ENCODE measurements at places on chromosomes 11 and 22.
A peak's percentile ranks its signal among the peaks of the same experiment; 100 is the strongest.

GRCh38 chr22:31853736-31854495 is 90.4 kb upstream of the YWHAH start:
- DNase-seq, result no peak

- DNase-seq, result no peak
Observed at GRCh38 chr22:17726928-17727897, 47.1 kb downstream of the BID start.

DNA sequence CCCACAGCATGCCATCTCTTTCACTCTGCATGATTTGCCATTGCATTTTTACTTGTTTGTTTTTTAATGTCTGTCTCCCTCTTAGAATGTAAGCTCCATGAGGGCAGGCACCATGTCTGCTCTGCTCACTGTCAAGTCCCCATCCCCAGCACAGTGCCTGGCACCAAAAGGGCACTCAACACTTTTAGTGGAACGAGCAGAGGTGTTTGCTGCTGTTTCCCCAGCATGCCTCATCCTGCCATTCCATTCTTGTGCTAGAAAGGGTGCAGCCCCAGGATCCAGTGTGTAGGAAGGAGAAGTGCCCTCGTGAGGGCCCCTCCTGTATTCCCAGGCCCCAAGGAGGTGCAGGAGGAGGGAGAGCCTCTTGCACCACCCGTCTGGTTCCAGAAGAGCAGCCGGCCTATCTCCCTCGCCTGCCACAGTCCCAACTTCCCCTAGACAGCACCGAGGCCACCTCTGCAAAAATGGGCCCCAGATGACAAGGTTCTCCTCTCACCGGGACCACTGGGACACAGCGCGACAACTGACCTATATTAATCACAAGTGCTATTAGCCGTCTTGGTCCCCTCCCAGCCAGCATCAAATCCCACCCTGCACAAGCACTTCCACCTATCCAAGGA is 33.3 kb upstream of the CACNG2 start:
- DNase-seq, result no peak

DNA sequence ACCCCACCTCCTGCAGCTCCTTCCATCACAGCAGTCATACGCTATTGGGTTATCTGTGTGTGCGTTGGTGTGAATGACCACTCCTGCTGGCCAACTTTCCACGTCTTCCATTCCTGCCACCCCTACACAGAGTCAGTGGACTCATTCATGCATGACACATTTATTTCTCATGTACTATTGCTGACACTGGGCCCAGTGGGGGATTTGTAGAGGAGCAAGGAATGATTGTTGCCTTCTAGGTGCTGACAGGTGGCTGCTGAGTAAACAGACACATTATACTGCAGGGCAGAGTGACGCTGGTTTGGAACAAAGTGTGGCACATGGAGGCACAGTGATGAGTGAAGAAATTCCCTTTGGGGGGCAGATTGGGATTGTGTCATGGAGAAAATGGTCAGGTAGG is 113.9 kb downstream of the CCDC81 start:
- no peak for DNase-seq

DNA sequence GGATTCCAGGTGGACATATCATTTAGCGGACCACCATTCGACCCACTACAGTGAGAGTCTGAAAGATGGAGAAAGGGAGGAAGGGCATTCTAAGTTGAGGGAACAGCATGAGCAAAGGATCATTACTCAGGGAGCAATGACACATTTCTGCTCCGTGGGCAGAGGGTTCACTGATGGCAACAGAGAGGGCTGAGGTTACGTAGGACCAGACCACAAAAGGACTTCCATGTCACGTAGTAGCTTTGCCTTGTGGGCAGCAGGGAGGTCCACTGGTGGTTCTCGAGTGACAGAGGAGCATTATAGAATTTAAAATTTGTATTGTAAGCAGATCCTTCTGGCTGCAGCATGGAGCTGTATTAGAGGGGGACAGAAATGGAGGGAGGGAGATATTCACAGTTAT is 109.7 kb upstream of the NAV2 start:
- no peak for DNase-seq

GRCh38 chr11:122847466-122847865 is 9.2 kb downstream of the CRTAM start:
- no peak for DNase-seq

DNA sequence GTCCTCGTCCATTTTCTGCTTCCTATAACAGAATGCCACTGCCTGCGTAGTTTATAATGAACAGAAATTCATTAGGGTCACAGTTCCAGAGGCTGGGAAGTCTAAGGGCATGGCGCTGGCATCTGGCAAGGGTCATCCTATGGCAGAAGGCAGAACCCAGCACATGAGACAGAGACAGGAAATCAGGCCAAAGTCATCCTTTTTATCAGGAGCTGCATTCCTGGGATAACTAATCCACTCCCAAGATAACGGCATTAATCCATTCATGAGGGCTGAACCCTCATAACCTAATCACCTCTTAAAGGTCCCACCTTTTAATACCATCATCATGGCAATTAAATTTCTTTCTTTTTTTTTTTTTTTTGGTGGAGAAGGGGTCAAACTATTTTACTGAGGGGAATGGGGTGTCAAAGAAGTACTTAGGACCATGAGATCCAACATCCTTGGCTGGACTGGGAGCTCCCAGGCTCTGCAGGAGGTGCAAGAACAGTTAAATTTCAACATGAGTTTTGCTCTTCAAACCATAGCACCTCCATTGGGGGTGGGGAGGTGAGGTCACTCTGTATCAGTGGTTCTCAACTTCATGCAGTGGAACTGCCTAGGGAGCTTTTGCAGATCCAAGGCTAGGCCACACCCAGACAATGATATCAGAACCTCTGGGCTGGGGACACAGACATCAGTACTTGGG is 4.4 kb downstream of the TMEM109 start:
- no peak for DNase-seq

GRCh38 chr11:122523846-122524805 is 131.4 kb upstream of the UBASH3B start:
- no peak for DNase-seq

DNA sequence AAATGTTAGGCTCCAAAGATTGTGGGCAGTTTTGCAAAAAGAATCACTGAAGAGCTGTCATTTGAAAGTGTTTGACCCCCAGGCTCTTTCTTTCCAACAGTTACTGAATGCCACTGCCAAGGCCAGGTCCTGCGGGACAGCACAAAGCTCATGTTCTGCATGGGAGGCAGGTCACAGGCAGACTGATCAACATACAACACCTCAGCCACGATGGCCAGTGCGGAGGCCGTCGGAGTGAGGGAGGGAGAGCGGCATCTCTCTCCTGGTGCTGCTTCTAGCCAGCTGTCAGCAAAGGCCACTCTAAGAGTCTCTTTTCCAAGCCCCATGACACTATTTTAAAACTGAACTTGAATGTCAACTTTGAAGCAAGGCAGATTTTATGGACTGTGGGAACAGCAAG is 49.9 kb downstream of the ARFGAP3 start:
- DNase-seq, result no peak

- no peak for DNase-seq
Observed at GRCh38 chr11:34013898-34014571, 37.5 kb upstream of the CAPRIN1 start.

GRCh38 chr11:65695459-65696241 is 16.4 kb upstream of the KAT5 start:
- DNase-seq, result no peak

DNA sequence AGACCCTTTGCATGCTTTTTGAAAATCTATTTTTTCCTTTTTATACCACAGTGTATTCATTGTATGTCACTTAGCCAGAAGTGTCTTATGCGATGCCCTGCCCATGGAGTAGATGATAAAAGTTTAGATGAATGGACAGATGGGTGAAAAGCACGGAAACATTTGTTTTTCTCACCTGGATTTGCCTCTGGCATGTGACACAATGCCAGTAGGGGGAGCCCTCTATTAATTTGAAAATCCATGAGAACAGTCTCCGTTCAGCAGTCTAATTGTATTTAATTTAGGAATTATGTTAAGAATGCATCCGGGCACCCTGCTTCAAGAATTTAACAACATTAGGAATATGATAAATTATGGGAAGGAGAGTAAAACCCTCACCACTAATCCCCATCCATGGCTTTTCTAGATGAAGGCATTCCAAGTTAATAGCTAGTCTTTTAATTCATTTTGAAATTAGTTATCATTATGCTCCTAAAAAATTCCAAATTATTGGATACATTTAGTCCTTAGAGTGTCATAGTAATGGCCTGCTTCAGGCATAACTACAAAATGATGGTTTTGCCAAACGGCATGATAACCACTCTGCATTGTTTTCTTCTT is 55.3 kb upstream of the ALKBH3 start:
- no peak for DNase-seq

GRCh38 chr11:63908631-63909401 is 8.1 kb downstream of the RCOR2 start:
- no peak for DNase-seq

- no peak for DNase-seq
Observed at GRCh38 chr11:7593481-7593880, 79.7 kb downstream of the PPFIBP2 start.

- no peak for DNase-seq
Observed at GRCh38 chr11:130408901-130409300, 19.5 kb downstream of the ADAMTS8 start.

DNA sequence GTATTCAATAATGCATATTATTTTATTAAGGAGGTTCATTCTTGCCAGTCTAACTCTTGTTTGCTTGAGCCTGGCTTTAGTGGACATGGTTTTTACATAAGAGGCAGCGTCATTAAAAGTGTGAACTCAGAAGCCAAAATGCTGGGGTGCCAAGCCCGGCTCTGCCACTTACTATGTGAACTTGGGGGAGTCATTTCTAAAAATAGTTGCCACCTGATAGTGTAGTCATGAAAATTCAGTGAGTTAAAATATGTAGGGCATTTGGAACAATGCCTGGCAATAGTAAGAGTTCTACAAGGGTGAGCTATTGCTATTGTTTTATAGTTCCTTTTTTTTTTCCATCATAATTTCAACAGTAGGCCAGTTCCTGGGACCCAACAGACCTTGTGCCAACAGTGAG is 49.9 kb downstream of the TENM4 start:
- DNase-seq, result no peak

- DNase-seq, result no peak
Observed at GRCh38 chr11:47616726-47617416, 22.7 kb upstream of the C1QTNF4 start.

GRCh38 chr11:81219661-81220060 is 1514.0 kb downstream of the FAM181B start:
- no peak for DNase-seq

DNA sequence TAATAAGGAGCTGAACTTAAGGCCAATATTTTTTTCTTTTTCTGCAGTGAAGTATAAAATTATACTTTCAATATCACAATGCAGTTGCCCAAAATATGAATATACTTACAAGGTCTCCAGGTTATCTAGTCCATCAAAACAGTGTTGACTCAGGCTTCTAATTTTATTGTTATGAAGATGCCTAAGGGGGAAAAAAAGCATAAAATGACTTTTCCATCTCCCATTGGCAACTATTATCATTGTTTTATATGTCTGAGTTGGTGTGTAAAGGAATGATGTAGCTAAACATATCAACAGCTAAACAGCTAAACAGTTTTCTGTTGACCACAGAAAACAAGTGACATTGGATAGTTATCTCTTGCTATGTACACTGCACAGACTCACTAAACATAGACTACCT is 21.2 kb upstream of the CCDC34 start:
- no peak for DNase-seq

- no peak for DNase-seq
Observed at GRCh38 chr11:117885777-117886176, 9.3 kb upstream of the FXYD6 start.

DNA sequence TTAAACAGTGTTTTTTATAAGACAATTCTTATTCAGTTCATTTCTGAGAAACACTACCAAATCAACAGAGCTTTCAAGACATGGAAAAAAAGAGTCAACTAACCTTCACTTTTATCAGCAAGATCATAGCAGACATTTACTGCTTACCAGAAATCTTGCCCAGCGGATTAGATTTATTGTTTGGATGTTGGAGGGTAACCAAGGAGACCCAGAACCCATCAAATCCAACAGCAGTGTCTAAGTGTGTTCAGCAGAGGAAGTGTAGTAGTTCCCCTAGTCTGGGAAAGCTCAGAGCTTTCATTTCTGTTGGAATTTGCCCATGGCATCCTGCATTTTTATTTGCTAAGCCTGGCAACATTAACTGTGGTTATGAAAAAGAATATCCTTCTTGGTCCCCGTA is 2.4 kb upstream of the PGM2L1 start:
- DNase-seq, result no peak

- DNase-seq, result no peak
Observed at GRCh38 chr22:49512487-49513165, 315.0 kb downstream of the BRD1 start.

DNA sequence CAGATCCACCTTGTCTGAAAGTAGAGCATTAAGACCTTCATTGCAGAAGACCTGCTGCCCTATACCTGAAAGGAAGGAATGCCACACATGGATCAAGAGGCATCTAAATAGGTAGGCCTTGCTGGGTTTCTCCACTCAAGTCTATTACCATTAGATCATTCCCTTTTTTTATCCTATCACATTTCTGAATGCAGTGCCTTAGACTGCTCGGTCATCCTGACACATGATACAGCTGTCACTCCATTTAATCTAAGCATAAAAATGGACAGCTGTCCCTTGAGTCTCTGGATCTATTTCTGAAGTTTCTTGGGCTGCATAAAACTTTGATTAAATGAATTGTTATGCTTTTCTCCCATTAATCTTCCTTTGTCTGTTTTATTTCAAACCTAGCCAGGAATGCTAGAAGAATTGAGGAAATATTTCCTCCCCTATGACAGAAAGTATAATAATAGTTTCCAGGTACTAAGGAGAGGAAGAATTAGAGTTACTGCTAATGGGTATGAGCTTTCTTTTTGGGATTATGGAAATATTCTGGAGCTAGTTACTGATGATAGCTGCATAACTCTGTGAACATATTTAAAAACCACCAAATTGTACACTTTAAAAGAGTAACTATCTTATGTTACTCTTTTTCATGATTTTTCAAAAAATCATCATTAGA is 88.0 kb downstream of the DLG2 start:
- DNase-seq, result no peak

DNA sequence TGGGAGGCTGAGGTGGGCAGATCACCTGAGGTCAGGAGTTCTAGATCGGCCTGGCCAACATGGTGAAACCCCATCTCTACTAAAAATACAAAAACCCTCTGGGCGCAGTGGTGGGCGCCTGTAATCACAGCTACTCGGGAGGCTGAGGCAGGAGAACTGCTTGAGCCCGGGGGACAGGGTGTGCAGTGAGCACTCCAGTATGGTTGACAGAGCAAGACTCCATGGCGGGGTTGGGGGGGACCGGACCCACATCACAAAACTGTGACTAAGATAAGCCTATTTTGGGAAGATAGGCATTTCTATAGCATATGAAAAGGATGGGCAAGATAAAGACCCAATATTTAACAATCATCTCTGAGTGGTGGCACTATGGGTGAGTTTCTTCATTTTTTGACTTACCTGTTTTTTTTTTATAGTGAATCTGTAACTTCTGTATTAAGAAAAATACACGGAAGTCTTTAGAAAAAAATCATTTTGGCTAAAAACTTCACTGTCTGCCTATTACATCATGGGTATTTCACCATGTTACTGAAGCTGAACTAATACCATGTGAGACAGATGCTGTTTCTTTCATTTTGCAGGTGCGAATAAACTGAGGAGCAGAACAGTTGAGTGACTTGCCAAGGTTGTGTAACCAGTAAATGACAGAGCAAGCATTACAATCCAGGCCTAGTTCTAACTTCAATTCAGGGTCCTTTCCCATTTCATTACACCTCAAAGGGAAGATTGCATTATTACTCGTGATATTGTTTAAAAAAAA is 2.5 kb downstream of the CELF1 start:
- DNase-seq, result no peak

GRCh38 chr11:119108146-119108856 is 1.2 kb downstream of the C2CD2L start:
- peak; percentile 26 for DNase-seq

Data from stimulated activated naive CD4-positive, alpha-beta T cell (primary cell).